ENCODE measurements at places on chromosomes 6 and 20.

DNA sequence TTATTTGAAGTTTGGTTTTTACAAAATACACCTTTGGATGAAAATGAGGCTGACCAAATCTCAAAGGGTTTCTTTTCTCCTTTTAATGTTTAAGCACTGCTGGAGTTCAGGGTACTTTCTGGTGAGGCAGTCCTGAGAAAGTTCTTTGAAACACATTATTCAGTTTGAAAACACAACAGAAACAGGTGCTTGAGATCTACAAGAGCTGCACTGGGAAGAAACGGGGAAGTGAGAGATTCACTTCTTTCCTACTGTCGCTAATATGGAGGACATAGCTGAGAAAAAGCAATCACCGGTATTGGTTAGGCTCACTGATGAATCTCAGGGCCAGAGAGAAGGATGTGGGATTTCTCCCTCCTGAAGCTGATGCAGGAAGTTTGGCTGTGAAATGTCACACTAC is 22.9 kb upstream of the TMEM170B start:
- DNase-seq, result no peak

GRCh38 chr6:88704980-88705379 is 258.4 kb downstream of the RNGTT start:
- no peak for DNase-seq

DNA sequence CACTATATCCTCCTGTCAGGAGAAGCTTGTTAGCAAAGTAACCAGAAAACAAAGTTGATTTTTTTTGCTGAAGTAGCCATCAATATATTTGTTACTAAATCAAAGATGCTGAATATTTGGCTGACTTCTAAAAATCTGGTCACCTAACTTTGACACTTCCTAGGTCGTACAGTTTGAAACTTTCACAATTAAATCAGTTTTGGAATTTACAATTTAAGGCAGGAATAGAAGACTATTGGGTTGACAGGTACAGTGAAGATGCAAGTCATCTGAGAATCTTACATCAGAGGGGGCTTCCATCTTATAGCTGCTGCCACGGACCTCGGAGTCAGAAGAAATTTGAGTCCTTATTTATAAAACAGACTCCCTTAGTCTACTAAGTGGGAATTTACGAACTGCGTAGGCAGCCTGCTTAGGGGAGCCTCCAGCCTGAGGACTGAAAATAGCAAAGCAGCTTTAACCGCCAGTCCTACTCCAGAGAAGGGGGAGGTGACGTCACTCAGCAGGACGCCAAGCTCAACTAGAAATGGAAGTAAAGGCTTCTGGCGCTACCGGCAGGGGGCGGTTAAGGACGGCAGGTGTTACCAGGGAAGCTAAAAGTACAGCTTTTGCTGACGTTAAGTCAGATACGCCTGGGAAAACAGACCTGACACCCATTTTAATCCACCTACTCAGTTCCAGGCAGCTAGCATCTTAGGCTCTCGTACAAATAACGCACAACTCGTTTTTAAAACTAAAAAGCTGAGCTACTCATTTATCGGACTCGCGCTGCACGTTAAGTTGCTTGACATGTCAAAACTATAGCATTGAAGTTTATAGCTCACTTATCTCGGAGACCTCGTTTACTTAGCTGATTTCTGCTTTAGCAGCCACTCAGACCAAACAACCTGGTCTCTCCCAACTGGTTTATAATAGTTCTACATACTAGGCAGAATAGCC is 61.1 kb upstream of the HFE start:
- peak; percentile 94 for DNase-seq

DNA sequence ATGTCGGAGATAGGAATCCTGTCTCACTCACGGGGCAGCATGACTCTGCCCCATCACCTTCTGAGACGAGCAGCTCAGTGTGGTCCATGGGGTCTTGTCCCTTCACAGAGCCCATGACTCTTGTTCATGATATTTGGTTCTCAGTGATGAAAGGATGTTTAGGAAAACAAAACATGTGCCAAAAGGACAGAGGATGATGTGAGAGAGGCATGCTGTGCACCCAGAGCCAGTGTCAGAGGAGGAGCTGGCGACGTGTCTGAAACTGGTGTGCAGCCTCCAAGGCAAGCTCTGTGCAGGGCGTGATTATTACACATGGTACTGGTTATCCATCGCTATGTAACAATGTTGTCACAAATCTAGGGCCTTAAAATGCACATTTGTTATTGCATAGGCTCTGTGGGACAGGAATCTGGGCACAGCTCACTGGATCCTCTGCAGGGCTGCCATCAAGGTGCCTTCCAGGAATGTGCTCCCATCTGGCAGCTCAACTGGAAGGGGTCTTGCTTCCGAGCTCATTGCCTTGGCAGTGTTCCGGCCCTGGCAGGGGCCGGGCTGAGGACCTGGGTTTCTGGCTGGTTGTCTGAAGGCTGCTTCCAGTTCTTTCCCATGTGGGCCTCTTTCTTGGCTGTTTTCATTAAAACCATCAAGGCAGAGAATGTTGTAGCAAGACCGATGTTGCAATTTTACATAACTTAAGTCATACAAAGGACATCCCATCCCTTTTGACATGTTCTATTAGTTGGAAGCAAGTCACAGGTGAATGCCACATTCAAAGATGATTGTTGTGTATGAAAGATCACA is 175.4 kb downstream of the ERMARD start:
- no peak for DNase-seq

GRCh38 chr6:26660000-26660361 is 435 bp upstream of the ZNF322 start:
- DNase-seq, result peak; percentile 29

GRCh38 chr20:33273117-33273851 is 9.7 kb upstream of the BPIFB1 start:
- DNase-seq, result no peak

DNA sequence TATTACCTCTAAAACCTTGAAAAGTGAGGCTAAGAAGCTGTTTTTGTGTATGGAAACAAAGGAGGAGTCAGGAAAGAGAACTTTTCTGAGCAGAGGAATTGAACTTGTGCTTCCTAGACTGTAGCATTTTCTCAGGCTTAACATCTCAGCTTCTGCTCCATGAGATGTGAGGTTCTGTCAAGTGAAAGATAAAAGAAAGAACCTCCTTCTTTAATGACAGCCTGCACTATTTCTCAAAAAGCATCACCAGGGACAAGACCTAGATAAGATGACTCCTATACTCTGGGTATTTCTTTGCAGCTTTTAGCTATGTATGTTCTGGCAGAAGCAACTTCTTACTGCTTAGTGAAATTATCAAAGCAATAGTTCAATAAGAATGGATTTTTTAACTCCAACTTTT is 87.6 kb upstream of the KCNQ5 start:
- no peak for DNase-seq

- DNase-seq, result no peak
Measured at GRCh38 chr20:5069141-5069806, 50.5 kb downstream of the PCNA start.

GRCh38 chr6:130962966-130963365 is 100.1 kb downstream of the EPB41L2 start:
- DNase-seq, result no peak

GRCh38 chr6:32108094-32108627 is 977 bp downstream of the TNXB start:
- DNase-seq, result no peak

DNA sequence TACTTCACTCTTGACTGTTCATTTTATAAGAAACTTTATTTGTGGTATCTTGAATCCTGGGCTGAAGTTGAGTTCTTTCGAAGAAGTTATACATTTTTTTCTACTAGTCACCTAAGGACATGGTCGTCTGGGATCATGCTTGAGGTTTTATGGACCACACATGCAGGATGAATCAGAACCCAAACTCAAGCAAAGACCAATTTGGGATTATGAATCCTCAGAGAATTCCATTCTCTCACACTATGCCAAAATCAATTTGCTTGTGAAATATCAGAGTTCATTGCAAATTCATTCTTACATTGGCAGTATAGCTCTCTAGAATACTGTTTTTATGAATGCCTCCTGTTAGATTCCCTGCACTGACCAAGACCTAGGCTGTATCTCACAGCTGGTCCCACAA is 114.3 kb upstream of the HDAC2 start:
- no peak for DNase-seq

- no peak for DNase-seq
Measured at GRCh38 chr6:43904311-43905123, 134.5 kb downstream of the VEGFA start.
